ENCODE measurements at places on chromosomes 11 and 22.

GRCh38 chr11:41458154-41458553, 1.3 kb downstream of the LRRC4C start:
- no peak for DNase-seq

- no peak for DNase-seq
Measured at GRCh38 chr11:70454197-70454767, 56.0 kb downstream of the CTTN start.

- DNase-seq = no peak
Measured at GRCh38 chr11:30876663-30877396, 290.7 kb upstream of the MPPED2 start.

DNA sequence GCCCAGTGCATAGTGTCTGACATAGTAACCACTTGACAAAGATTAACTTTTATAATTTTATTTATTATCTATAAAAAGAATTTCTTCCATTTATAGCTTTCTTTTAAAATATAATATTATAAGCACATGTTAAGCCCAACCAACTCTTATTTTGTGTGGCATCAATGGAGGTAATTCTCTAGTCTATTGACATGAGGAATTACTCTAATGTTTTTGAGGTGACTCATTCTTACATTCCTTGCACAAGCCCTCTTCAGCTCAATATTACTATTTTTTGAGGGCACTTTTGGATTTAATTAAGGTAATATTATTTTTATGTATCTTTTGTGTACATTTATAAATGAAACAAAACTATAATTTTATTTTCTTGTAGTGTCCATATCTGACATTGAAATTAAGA, 59.6 kb downstream of the AASDHPPT start:
- no peak for DNase-seq

DNA sequence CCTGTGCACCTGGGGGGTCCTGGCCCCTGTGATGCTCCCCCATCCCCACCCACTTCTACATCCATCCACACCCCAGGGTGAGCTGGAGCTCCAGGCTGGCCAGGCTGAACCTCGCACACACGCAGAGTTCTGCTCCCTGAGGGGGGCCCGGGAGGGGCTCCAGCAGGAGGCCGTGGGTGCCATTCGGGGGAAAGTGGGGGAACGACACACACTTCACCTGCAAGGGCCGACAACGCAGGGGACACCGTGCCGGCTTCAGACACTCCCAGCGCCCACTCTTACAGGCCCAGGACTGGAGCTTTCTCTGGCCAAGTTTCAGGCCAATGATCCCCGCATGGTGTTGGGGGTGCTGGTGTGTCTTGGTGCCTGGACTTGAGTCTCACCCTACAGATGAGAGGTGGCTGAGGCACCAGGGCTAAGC, 20.0 kb upstream of the TALDO1 start:
- DNase-seq = no peak

DNA sequence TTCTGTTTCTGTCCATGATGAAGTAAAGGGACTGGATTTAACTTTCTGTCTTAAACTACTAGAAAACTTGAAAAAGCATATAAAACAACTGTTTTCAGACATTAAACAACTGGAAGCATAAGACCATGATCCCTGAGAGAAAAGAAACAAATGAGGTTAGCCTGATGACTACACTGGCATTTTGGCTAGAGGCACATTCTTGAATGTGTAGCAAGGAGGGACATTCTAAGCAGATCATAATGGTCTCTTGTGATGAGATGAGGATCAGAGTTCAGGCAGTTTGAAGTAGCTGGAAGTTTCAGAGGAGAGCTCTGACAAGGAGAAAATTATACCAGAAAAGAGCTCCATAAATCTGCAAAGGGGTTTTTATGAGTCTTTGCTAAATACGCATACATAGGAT, 75.4 kb downstream of the AASDHPPT start:
- no peak for DNase-seq

DNA sequence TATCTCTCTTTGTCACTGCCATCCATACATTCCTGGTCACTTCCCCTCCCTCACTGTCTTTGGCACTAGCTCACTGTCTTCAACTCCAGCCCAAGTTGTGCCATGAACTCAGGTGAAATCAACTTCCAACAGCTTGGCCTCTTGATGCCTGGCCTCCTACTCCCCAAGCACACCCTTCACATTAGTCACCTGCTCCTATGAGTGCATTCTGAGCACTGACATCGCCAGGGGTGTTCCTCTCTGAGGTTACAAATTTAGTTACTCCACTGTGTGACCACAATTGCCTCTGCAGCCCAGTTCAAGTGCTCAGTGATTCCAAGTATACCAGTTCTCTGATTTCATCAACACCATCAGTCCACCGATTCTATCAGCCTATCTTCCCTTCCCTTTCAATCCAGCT, 10.8 kb downstream of the DRD2 start:
- DNase-seq = no peak

All from AML-193 (cell line).